ENCODE measurements at places on chromosomes 5 and 9.

DNA sequence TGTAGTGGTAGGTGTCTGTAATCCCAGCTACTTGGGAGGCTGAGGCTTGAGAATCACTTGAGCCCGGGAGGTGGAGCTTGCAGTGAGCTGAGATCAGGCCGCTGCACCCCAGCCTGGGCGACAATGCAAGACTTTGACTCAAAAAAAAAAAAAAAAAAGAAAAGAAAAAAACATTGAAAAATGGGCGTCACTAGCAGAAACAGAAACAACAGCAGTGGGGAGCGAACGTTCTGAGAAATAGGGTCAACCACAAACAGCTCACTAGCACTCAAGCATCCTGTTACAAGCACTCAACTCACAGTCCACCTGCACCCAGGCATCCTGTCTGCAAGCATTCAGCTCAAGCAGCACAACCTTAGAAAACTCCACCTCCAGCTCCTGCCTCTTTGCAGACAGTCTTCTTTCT, 17.2 kb downstream of the TRIM14 start:
- peak; percentile 63 for DNase-seq

- DNase-seq: no peak
These were observed 1434.5 kb upstream of the CDH6 start for GRCh38 chr5:29758986-29759421.

GRCh38 chr5:152376886-152377285, 28.2 kb downstream of the NMUR2 start:
- DNase-seq: no peak

- DNase-seq: no peak
These were observed 5.9 kb upstream of the GADD45G start for GRCh38 chr9:89598926-89599325.

DNA sequence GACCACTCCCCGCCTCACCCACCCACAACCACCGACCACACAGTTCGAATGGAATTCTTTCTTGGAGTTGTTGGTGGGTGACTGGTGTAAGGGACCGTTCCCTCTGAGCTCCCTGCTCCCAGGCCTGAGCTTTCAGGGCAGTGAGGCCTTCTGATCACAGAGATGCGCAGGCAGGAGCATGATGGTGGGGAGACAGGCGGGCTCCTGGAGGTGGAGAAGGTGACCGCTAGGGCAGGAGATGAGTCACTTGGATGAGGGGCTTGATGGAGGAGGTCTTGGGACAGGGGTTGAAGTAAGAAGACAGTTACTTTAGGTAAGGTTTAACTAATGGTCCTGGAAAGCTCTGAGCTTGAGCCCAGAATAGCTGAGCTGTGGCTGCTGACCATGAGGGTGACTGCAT, 88.5 kb downstream of the HSPA4 start:
- DNase-seq: no peak

DNA sequence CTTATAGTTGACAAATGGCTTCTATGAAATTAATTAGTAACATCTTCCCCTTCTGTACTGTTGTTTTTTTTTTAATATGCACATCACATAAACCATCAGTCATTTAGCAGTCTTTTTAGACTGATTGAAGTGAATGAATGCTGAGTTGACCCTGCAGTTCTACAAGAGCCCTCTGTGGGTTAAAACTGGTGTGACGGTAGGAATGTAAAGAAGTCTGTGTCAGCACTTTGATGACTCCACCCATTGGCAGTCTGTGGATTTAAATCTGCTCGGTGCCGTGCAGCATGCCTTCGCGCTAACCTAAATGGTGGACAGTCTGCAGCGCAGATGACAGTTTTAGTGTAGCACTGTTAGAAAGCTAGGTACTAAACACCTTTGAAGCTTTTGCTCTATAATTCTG, 3.1 kb downstream of the GTF3C4 start:
- DNase-seq: no peak

GRCh38 chr9:35599763-35600604, 5.1 kb upstream of the TESK1 start:
- DNase-seq: no peak

DNA sequence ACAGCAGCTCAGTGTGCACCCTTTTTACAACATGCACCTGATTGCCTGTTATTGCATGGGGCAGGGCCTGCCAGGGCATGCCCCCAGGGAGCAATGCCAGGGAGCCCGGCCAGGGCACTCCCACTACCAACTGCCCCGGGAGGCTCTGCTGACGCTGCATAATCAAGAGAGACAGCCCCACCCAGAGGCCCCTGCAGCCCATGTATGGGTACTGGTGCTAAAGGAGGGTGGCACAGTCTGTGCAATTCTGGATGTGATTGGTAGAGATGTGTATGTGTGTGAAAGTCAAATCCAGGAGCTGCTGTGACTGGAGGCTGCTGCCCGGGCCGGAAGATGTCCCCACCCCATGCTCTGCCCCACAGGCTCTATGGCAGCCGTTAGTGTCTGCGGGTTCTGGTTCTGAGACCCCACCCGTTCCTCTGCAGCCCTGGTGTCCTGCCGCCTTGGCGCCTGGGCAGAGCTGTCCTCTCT, 3.9 kb upstream of the NEURL1B start:
- no peak for DNase-seq

DNA sequence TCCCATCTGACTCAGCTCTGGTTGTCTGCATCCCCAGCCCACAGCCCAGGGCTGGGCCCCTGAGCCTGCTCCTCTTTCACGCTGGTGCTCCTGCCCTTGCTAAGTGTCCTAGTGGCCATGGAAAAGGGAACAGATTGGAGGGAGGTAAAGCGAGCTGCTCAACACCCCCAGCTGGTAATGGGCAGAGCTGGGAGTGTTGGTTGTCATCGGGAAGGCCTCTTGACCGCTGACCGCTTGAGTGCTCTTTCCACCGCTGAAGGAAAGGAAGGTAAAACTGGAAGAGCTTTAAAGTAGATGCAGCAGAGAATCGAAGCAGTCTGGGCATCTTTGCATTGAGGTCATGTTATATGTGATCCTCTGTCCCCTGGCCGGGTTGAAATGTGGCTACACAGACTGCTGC, 60.2 kb downstream of the CRB2 start:
- DNase-seq: no peak

DNA sequence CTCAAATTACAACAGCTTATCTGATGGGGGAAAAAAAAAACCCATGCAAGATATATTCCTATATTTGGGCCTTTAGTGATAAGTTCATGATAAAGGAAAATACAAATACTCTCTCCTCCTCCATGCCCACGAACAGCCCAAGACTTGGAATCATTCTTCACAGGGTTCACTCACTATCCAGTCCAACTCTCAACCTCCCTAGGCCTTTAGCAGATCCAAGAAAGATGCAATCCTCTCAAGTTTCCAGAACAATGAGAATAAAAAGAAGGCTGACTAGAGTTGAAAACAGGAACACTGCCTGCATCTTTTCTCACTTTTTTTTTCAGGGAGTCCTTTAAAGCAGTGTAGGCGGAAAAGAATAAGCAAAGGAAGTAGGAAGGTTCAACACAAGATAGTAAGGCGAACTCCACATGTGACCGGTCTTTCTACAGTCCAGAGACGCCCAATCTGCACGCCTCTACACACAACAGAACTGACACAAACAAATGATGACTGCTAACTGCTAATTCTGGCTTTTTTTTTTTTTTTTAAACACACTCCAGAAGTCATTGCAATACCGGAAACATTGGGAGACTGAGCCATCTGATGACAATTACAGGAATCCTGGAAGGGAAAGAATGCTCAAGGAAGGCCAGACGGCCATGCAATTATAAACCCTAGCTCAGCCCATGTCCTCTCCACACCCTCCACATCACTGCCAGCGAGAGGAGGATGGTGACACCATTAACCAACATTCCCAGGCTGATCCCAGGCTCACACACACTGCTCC, 75.4 kb downstream of the BNC2 start:
- no peak for DNase-seq

- DNase-seq: no peak
These were observed 49.1 kb downstream of the NXNL2 start for GRCh38 chr9:88583901-88584596.

All from stimulated activated CD4-positive, alpha-beta T cell treated with anti-CD3 and anti-CD28 coated beads, TNF-alpha, amount 100 ng/mL, for 1 hour (primary cell).